Thoracic aorta (tissue), 2 donors: ENCODE measurements at places on chromosomes 7 and 10. TPM values are rescaled to one million over a fixed set of nuclear protein-coding genes. Genes with fewer than 3 reads are reported as not detected.

The OR6V1 gene
- not detected for total RNA-seq

The ZNF25 gene
- 22.9 TPM for total RNA-seq

GRCh38 chr7:67348171-67348570 lies 351.5 kb downstream of the TYW1 start:
- no peak for DNase-seq

DNA sequence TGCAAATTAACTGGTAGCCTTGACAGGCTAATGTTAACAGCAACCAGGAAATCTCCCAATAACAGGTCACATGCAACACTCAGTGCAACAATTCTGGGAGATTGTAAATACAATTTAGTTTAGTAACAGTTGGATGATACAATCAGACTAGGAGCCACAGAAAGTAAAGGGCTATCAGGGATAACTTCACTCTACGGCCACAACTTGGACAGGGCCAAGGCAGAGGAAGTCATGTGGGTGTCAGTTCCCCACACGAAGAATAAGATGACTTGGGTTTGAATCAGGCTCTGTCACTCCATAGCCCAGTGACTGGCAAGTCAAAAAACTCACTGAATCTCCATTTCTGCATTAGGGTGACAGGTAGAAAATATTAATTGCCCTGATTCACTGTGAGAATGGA lies 217.3 kb upstream of the CCDC6 start:
- no peak for DNase-seq

GRCh38 chr7:66699998-66700397 lies 40.5 kb upstream of the RABGEF1 start:
- no peak for DNase-seq

GRCh38 chr7:2553108-2553507 lies 2.2 kb downstream of the BRAT1 start:
- DNase-seq = no peak

DNA sequence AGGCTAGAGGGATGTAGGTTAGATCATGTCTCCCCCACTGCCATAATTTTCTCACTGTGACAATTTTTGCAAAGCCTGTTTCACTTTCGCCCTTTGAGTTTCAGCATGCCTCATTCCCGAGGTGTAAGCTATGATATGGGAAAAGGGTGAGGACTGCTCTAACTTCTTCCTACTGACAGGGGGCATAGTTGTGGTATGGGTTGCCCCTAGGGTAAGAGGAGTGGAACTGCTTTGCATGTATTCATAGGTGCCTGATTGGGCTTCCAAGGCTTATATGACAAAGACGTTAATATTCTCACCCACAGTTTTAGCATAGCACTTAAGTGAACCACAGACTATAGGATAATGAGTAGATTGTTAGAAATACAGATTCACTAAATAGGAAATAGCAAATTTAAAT lies 148.7 kb downstream of the BBS9 start:
- DNase-seq = no peak
